ENCODE measurements at places on chromosomes 6 and 20.

DNA sequence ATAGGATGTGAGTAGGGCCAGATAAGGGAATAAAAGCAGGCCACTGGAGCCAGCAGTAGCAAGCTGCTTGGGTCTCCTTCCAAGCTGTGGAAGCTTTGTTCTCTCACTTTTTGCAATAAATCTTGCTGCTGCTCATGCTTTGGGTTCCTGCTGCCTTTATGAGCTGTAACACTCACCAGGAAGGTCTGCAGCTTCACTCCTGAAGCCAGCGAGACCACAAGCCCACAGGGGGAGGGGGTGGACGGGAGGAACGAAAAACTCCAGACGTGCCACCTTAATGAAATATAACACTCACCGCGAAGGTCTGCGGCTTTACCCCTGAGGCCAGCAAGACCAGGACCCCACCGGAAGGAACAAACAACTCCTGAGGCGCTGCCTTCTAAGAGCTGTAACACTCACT lies 1324.4 kb upstream of the EYS start:
- DNase-seq = no peak

- no peak for DNase-seq
These were observed 4.4 kb downstream of the PNLDC1 start for GRCh38 chr6:159804504-159804903.

DNA sequence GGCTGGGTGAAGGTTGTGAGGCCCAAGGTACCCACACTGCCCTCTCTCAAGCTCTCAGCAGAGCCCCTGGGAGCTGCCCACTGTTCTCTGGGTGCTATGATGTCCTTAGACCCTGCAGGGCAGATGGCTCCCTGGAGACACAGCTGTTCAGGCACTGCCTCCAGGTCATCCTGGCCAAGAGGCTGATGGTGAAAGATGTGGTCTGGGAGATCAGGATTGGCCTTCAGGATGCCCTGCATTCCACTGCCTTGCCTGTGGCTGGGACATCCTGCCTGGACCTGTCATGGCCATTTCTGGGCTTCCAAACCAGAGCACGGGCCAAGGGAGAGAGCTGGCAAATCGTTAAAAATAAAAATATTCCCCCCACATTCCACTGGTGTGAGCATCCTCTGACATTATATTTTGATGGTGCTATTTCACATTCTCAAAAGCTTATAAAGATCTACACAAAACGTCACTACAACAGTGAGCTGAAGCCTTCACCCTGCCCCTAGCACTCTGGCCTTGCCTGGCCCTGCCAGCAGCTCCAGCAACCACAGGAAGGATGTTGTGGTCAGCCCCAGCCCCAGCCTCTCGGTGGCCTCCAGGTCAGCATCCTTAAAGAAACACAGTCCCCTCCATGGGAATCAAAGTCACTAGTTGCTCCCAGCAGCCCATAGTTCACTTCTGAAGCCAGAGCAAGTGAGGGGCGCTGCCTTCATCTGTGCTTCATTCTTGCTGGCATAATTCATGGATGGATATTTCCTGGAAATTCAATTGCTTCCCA lies 13.5 kb upstream of the KCNK16 start:
- no peak for DNase-seq

DNA sequence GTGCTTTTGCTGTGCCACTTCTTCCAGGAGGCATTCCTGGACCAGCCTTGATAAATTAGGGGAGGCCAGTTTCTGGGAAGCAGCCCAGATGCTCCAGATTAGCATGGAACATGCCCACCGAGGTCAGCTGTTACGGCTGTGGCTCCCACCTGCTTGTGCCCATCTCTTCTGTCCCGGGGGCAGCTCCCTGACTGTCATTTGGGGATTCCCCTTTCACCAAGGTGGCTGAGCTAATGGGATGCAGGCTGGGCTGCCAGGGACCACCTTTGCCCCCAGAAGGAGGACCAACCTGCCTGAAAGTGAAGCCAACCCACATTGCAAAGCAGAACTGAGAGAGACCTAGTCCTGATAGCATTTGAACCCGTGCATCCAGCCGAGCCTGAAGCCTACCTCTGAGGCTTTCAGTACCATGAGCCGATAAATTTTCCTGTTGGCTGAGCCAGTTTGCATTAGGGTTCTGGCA lies 85.3 kb downstream of the PTPN1 start:
- DNase-seq = no peak

DNA sequence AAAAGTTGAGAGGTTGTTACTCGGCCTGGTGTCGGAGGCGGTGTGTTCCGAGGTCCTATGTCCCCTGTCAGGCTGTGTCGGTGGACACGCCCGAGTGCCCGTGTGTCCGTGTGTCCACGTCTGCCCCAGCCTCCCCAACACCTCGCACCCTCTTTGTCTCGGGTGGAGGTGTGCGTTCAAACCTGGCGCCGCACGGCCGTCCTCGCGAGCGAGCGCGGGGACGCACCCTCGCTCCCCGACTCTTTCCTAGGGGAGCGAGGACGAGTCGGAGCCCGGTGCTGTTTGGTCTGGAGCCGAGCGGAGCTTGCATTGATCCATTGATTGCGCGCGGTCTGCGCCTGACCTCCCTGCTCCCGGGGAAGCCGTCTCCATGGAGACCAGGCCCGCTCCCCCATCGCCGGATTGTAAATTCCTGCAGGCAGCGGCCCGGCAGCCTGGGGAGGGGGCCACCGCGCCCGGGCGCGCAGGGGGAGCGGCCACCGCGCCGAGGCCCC lies 411 bp upstream of the SCUBE3 start:
- no peak for DNase-seq

DNA sequence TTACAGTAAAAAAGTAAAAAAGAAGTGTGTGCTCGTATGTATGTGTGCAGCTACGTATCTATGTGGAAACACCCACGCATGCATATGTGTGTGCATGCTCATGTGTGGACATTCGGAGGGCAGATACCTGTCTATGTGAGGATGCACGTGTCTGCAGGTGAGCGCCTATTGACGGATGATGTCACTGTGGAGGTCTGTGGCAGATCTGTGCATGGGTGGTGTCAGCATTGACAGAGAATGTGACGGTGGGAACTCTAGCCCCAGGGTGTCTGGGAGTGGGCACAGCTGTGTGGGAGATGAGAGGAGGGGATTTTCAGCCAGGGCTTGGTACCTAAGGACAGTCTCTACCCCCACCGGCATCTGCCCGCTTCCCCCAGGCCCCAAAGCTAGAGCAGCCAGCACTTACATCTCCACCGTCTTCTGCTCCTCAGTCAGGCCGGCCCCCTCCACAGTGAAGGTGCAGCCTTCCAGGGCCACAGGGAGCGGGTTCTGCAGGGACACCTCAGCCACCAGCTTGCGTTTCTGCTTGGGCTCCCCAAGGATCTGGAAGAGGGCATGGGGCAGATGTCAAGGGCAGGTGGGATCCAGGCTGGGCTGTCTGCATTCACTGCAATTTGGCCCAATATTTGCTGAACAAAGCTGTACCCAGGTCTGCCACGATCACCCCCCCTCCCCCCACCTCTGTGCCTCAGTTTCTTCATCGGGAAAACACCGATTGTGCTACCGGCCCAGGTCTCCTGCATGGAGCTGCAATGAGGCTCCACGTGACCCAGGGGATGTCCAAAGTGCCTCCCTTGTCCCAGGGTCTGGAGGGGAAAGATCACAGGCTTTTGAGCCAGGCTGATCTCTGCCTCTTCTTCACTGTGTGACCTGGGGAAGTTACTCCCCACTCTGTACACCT lies 34.1 kb downstream of the TGM2 start:
- no peak for DNase-seq

- DNase-seq = no peak
These were observed 20.0 kb upstream of the LIN28B start for GRCh38 chr6:104936766-104937535.

DNA sequence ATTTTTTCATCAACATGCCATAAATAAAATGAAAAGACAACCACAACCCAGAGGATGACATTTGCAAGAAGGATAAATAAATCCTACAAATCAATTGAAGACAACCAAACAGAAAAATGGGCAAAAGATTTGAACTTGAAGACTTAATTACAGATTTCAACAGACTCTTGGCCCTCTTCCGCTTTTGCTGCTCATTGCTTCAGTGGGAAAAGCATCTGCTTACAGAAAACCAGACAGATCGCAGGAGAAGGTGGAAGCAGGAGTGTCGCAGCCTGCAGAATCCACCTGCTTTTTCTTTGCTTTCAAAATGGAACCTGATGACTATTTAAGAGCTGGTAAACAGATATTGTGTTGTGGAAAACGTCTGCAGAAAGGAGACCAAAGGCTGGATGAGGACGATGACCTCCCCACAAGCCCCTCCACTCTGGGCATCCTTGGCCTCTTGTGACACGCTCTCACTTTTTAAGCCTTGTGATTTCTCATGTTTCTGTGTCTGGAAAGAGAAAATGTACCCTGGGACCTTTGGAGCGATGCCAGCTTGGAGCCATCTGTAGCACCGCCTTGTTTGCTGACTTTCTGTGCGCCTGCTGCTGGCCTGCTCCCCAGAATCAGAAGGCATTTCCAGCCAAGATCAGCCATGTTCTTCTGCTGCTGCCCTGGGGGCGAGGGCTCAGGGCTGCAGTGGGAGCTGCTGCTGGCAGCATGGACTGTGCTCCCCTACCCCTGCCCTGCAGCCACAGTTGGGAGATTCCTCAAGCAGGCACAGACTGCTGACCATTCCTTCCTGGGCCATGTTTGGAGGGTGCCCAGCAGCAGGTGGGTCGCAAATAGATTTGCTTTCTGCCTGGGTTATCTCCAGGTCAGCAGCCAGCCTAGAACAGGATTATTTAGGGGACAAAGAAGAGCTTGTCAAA lies 3.6 kb upstream of the CSTL1 start:
- DNase-seq = no peak

- no peak for DNase-seq
These were observed 164.2 kb downstream of the JARID2 start for GRCh38 chr6:15410126-15410391.
